ENCODE measurements at places on chromosomes 3 and 15. TPM values are rescaled to one million over a fixed set of nuclear protein-coding genes. Genes with fewer than 3 reads are reported as not detected.
A peak's percentile ranks its signal among the peaks of the same experiment; 100 is the strongest.

DNA sequence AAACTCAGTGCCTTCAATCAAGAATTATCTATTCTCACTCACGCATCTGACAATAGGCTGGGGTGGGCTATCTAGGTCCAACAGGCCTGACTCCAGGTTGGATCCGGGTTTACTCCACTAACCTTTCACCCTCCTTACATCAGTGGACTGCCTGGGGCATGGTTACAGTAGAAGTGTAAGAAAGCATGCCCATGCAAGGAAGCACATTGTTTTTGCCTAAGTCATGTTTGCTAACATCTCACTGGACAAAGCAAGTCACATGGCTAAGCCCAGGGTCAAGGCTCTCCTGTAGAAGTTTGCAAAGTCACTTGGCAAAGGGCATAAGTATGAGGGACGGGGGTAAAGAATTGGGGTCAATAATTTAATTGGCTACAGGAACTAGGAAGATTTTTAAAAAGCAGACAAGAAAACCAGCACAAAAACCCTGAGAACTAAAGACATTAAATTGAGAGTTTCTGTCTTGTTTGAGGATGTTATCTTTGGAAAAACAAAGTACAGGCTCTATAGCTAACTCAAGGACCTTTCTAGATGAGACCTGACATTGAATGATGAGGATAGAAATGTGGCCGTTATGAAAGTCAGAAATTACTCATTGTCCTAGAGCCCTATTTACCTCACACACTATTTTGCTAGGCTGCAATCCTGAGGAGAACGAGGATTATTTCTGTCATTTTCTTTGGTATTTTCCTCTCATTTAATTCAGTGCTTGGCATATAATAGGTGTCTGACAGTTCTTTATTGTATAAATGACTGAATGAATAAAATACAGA, 214.2 kb downstream of the IL20RB start:
- DNase-seq = no peak

GRCh38 chr3:39260957-39261356, 18.9 kb downstream of the CX3CR1 start:
- peak; percentile 25 for DNase-seq

GRCh38 chr3:128187495-128187894, 34.2 kb downstream of the EEFSEC start:
- DNase-seq = no peak

GRCh38 chr3:187198490-187198889, 1.2 kb downstream of the RTP1 start:
- DNase-seq = no peak

GRCh38 chr3:11411956-11412355, 139.8 kb downstream of the ATG7 start:
- DNase-seq = no peak

GRCh38 chr3:47299381-47300318, 16.9 kb downstream of the KLHL18 start:
- no peak for DNase-seq

- no peak for DNase-seq
Measured at GRCh38 chr15:24752354-24752753, 76.8 kb downstream of the NPAP1 start.

GRCh38 chr15:70954171-70954570, 61.5 kb downstream of the LRRC49 start:
- no peak for DNase-seq

DNA sequence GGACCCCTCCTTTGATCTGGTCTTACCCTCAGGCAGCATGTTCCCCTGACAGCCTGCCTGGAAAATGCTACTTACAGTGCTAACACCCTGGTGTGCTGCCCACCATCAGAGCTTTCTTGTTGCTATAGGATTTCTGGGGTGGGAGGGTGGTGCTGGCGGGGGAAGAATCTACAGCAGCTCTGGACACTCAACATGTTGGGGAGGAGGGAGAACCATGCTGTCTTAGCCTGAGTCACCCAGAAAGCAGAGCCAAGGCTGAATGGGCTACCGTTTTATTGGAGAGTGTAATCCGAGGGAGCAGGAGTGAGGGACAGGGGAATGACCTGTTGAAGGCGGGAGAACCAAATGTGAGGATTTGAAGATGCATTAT, 45.6 kb downstream of the MFSD1 start:
- DNase-seq = no peak

Gene MESD
- total RNA-seq = 29.6 TPM

Gene SAMD7
- not detected for total RNA-seq

Gene IFRD2
- total RNA-seq = 97.4 TPM

Data from G401 (cell line).